B cell (primary cell): ENCODE measurements at places on chromosomes 6 and 20.

DNA sequence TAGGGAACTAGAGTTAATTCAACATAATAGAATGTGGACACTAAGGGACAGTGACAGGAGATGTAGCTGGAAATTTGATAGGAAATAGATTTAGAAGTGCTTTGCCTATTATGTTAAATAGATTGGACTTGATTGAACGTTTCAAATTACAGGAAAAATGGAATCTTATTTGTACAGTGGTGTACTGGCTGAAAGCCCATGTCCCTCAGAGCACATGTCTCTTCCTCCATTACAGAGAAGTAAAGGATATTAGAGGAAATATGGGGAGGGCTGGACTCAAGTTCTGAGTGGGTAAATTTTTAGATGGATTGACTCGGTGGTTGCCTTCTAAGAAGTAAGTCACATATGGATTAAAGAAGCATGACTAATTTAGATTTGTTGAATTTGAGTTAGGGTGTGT lies 11.4 kb downstream of the PKIB start:
- DNase-seq, result no peak

DNA sequence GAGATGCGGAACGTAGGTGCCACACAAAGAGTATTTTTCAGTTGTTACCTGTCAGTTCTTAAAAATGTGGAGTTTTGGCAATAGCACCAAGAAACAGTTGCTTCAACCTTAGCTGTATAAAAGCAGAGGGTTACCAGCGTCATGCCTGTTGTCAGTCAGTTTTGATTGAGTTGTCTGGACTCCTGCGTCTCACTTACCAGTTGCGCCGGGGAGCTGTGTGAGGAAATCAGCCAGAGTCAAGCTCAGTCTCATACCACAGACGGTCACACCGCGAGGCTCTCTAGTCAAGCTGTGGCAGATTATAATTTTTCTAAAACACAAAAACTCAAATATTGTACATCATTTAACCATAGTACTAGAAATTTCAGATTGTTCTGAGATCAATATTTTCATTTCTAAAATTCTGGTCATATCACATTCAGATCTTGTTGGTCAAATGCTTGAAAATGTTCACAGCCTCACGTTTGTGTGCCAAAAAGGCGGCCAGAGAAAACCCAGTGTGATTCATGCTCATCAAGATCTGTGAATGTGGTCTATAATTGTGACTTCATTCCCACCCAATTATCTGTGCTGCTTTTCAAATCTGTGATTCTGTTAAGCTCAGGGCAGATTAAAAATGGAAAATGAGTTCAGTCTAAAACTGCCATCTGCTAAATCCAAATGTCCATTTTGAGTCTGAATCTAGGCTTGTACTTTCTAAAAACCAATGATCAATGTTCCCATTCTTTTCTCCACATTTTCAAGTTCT lies 37.5 kb downstream of the SASH1 start:
- no peak for DNase-seq

- no peak for DNase-seq
These were observed 5.0 kb downstream of the SRC start for GRCh38 chr20:37350649-37351574.

DNA sequence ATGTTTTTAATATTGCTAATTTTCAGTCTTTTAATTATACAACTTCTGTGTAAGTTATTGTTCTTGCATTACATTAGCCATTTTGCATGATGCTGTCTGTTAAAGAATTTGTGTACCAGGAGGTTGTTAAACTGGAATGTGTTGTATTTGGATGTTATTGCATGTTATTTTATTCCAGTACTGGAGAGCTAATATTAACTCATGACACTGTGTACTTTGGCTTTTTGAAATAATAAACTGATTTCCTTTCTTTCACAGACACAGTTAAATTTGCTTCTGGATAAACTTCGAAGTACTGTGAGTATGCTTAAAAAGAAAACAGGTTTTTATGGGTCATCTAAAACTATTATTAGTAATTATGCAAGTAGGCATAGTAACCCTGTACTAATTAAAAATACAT lies 121.3 kb downstream of the MYO6 start:
- DNase-seq, result no peak

DNA sequence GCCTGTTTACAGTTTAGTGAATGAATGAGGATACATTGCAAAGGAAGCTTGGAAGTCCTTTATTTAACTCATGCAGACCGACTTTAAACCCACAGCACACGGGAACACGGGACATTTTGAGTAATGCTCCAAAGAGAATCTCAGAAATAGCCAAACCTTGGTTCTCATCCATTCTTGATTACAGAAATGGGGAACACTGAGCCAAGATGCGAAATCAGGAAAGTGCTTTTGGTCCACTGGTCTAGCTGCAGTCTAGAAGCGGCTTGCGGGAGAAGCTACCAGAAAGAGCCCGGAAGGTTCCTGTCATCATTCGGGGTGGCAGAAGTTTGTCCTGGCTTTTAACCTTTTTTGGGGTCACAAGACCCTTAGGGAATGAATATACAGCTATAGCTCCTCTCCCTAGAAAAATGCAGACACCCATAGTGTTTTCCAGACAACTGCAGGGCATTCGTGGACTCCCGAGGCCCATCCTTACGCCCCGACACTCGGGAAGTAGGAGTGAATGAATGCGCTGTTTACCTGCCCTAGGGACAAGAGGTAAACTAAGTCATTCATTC lies 475 bp upstream of the TMEM181 start:
- no peak for DNase-seq

DNA sequence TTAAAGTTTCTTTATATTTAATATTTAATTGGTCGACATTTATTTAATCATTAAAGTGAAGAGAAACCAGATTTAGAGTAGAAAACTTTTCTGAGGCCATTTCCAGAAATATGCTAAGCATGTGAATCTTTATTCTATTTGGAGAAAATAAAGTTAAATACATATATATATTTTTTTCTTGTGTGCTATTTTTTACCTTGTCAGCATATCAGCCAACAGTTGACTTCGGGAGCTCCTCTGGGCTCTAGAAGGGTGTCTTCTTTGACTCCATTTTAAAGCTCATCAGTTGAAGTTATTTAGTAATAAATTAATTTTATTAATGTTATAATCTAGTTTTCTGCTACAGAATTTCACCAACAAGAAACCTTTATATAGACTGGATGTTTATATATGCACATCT lies 73.1 kb downstream of the SH3BGRL2 start:
- DNase-seq, result no peak

DNA sequence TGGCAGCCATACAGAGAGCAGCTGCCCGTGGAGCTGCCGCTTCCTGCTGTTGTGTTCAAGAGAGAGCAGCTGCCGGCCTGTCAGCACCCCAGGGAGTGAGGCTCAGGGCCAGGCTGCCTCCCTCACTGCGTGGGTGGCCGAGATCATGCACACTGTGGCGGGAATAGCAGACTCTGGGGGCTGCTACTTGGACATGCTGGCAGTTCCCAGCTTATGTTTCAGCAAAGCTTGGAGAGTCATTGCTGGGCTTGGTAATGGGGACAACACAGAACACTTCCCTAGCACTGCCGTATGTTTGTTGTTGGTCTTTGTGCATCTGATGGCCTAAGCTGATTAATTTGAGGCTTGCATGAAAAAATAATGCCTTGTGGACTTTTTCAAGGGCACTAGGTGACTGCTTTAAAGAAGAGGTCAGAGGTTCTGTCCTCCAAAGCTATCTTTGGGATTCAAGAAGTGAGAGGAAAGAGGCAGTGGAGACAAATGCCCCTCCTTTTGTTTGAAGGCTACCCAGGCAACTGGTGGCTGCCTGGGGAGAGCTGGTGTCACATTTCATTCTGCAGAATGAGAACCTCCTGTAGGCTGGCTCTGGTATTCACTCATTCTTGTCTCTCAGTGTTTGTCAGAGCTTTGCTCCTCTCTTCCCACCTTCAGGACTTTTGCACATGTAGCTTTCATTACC lies 18.8 kb downstream of the MRAP2 start:
- no peak for DNase-seq

GRCh38 chr20:41344477-41344876 lies 3.9 kb downstream of the LPIN3 start:
- DNase-seq, result no peak

- no peak for DNase-seq
These were observed 1166.0 kb upstream of the GJE1 start for GRCh38 chr6:140966676-140967075.

DNA sequence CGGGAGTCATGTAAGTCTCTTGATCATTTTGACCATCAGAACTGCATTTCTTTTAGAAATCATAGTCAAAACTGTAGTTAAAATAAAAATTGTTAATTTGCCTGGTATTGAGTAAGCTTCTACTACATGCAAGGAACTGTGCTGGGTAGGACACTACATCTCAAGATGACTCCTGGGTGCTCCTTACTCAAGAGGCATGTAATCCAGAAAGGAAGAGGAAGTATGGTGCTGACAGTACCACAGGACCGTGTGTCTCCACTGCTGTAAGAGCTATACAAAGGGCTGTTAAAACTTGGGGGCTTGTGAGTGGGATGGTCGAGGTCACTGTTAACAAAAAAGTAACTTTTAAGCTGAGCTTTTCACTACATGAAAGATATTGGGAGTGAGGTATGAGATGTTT lies 508.3 kb upstream of the SOX4 start:
- no peak for DNase-seq

DNA sequence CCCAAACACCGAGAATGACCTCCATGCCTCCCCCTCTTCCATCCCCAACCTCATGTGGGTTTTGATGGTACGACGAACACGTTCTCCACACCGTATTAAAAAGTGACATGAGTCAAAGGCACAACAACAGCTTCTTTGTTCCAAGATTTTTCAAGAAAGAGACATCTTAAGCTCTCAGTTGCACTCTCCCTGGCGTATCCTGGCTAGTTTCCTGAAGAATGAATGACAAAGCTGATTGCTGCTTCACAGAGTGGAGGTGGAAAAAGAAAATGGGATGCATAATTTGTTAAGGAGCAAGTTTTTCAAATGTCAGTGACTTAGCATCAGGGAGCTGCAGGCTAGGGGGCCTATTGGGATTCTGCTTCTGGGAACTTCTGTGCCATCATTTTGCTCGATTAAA lies 95.5 kb downstream of the STK35 start:
- DNase-seq, result no peak
